ENCODE measurements at places on chromosomes 3 and 15.

- DNase-seq: no peak
These were observed 14.4 kb downstream of the NR2F2 start for GRCh38 chr15:96344706-96345559.

- DNase-seq: no peak
These were observed 459.4 kb upstream of the PROK2 start for GRCh38 chr3:72244396-72244795.

DNA sequence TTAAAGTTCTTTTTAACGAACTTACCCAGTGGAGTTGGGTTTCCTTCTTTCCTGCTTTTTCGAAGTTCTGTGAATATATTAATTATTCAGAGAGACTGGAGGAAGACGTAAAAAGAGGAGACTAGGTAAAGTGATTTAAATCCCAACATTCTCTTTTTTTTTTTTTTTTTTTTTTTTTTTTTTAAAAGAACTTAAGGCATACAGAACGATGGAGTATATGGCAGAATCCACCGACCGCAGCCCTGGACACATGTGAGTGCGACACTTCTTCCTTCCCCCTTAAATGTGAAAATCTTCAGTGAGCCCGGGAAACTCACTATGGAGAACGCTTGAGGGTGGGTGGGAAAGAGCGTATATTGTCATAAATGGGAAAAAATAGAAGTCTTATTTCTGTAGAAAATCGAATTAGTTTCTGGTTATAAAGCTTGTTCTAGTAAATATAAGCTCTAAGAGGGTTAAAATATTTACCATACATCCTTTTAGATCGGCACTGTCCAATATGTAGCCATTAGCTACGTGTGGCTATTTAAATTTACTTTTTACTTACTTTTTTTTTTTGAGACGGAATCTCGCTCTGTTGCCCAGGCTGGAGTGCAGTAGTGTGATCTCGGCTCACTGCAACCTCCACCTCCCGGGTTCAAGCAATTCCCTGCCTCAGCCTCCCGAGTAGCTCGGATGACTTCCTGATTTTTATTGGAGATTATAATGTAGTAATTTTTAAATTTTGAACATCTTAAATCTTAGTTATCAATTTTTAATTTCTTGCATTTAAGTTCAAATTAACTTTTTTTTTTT is 892 bp downstream of the NMD3 start:
- DNase-seq: peak; percentile 0

DNA sequence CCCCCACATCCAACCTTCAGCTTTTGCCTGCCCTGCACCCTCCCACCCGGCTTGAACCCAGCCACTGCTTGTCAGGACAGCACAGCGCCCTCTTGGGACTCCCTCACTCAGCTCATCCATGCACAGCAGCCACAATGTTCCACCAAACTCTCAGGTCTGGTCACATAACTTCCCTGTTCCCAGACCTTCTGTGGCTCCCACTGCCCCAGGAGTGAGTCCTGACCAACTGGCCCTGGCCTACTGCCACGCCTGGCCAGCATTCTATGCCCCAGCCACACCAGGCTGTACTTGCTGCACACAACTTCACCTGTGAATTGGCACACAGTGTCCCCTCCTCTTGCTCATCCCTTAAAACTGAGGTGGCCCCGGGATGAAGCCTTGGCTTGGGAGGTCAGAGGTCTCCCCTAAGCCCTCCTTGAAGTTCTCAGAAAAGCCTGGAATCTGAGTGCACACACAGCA is 21.0 kb downstream of the PLXNB1 start:
- DNase-seq: no peak

DNA sequence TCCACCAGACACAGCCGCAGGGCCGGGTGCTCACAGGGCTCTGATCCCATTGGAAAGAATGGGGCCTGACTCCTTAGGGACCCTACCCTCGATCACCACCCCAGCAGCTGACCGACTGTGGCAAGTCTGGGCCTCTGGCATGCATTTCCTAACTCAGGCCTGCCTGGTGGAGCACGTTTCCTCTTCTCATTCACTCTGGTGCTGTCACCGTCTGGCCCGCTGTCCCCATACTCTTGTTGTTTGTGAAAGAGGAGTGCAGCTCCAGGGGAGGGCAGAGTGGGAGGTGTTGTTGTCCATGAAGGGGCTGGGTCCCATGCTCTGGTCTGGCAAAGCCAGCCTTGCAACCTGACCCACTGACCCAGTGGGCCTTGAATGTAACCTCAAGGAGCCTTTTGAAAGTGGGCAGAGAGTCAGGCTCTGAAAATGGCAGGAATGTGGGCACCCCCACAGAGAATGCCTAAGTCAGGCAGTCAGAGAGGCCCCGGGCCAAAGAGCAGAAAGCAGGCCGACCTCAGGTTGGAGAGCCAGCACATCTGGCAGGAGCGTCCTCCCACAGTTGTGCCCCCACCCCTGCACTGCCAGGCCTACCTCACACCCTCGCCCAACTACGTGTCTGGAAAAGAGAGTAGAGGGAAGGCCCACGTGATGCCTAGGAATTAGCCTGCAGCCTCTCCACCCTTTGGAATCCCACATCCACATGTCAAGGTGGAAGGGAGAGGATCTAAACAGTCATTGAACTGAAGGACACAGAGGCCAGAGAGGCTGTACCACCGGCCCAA is 10.9 kb downstream of the SEMA7A start:
- no peak for DNase-seq

- peak; percentile 0 for DNase-seq
These were observed 7.8 kb upstream of the FAM174B start for GRCh38 chr15:92663250-92663951.

DNA sequence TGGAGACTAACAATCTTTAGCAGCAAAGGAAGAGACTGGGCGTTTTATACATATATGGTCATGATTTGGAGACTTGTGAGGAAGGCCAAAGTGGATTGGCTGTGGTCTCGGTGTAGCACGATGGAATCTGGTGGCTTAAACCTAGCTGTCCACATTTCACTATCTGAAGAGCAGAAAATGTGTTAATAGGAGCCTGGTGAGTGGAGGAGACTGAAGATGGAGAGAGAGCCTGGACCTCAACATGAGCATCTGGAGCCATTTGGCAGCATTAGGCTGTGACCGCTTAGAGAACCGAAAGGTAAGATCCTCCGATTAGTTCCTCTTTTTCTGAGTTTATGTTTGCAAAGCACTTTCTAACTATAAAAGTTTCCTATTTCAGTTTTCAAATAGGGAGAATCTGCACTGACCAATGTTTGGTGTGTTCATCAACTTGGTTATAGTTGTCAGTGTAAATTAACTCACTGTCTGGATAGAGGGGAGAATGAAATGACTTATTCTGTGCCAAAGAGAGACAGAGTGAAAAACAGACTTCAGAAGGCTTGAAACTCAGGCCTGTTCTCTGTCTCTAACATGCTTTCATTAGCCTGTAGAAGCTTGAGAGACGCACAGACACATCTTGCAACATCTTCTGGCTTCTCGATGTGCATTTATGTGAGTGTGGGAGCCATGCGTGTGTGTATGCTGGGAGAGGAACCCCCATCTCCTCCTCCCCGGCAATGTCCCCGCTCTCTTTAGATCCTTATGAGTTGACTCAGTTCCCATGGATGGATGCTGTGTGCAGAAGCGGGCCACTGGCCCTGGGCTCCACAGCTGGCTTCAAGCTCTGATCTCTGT is 244.7 kb upstream of the TBL1XR1 start:
- no peak for DNase-seq

GRCh38 chr3:55716611-55717225 is 229.6 kb upstream of the WNT5A start:
- no peak for DNase-seq

DNA sequence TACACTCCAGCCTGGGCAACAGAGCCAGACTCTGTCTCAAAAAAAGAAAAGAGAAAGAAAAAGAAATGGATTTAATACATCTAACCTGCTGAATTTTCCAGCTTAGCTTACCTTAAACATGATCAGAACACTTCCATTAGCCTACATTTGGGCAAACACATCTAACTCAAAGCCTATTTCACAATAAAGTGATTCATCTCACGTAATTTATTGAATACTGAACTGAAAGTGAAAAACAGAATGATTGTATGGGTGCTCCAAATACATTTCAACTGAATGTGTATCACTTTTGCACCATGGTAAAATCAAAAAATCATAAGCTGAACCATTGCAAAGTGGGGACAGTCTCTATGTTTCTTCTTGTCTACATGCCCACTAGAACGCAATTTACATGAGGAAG is 9.0 kb downstream of the PIK3R4 start:
- DNase-seq: no peak

DNA sequence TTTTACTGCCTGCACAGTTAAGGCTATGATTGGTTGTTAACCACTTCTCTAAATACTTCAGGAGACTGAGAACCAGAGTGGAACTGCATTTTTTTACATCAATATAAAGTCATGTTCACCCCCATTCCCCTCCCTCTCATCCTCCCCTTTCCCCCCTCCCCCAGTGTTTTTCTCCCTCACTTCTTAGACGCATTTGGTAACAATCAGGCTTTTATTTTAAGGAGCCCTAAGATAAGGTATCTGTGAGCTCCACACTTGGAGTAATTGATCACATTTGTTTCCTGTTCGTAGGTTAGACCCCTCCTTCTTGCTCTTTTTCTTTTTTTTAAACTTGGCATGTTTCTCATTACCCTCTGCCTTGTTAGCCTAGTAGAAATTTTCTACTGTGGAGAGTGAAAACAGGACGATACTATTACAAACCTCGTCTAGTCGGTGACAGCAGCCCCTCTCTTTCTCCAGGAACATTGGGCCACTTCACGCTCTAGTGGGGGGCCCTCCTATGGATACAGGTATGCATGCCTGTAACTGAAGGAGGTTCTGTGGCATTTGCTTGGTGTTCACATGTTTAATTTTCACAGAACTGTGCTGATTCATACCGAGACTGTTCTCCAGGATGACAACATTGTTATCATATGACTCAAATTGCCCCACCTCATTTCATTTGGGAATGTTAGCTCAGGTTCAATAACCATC is 314.4 kb downstream of the MECOM start:
- DNase-seq: no peak

GRCh38 chr15:85380812-85381642 is 624 bp downstream of the AKAP13 start:
- peak; percentile 67 for DNase-seq

GRCh38 chr3:126878664-126879063 is 104.3 kb upstream of the PLXNA1 start:
- no peak for DNase-seq

- DNase-seq: no peak
These were observed 165.8 kb upstream of the KCNMB2 start for GRCh38 chr3:178370387-178370786.

DNA sequence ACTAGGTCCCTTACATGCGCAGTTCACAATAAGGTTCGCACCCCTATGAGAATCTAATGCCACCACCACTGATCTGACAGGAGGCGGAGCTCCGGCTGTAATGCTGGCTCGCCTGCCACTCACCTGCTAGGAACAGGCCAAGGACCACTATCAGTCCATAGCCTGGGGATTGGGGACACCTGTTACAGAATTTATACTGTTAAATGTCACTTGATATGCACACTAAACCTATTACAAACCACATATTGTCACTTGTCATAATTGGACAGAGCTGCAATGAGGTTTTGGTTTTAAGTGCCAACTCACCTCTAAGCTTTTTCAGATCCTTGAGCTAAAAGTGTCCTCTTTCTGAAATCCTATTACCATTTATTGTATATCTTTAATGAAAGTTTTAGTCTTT is 507.9 kb upstream of the TPRG1 start:
- no peak for DNase-seq

All from stimulated activated naive CD4-positive, alpha-beta T cell treated with Interleukin-2 at 50 U/mL for 16 hours (primary cell).